ENCODE measurements at places on chromosomes 5 and 9.

- no peak for DNase-seq
Observed at GRCh38 chr5:87393331-87393730, 19.4 kb downstream of the CCNH start.

- DNase-seq, result no peak
Observed at GRCh38 chr5:126970517-126971017, 59.8 kb downstream of the MARCHF3 start.

- no peak for DNase-seq
Observed at GRCh38 chr9:21969011-21969940, 24.9 kb downstream of the CDKN2A start.

GRCh38 chr5:154038261-154038706, 426 bp downstream of the FAM114A2 start:
- DNase-seq, result no peak

- DNase-seq, result no peak
Observed at GRCh38 chr5:10169359-10169758, 80.3 kb downstream of the ATPSCKMT start.

GRCh38 chr5:93874491-93874890, 133.1 kb upstream of the POU5F2 start:
- DNase-seq, result no peak

- DNase-seq, result no peak
Observed at GRCh38 chr9:28774433-28775235, 1201.4 kb upstream of the C9orf72 start.

GRCh38 chr5:74098941-74099340, 472.9 kb downstream of the ARHGEF28 start:
- DNase-seq, result no peak

- no peak for DNase-seq
Observed at GRCh38 chr9:89482901-89483361, 15.0 kb downstream of the SEMA4D start.

GRCh38 chr9:113988385-113989016, 89.6 kb downstream of the AMBP start:
- no peak for DNase-seq

DNA sequence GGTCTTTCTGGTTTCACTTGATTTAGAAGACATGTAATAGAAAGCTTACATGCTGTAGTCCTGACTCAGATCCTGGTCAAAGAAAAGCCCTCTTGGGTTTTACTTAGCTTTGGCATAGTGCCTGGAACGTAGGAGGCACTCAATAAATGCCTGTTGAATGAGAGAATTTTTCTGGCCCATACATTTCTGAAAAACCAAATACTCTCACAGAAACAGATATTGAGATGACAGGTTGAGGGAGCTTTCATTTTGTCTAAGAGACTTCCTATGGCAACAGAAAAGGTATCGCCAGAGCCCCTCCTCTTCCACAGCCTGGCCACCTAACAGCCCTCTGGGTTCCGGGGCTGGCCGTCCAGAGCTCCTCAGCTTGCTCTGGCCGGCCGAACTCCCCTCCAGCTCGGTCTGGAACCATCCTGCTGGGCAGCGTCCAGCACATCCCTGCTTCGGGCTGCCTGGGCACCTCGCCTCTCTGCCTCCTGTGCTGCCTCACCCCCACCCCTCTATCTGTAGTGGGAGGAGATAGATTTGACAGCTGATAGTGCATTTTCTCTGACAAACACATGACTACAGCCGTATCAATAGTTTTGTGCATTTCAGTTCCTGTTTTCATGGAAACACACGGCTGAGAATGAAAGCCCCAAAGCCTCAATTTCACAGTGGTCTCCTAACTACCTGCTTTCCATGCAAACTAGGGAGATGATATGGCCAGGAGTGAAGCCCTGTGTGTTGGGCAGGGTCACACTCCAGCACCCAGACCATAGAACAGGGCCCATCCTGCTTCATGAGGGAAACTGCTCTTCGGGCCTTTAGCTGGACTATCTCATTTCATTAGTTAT, 1.1 kb downstream of the IL4 start:
- no peak for DNase-seq

DNA sequence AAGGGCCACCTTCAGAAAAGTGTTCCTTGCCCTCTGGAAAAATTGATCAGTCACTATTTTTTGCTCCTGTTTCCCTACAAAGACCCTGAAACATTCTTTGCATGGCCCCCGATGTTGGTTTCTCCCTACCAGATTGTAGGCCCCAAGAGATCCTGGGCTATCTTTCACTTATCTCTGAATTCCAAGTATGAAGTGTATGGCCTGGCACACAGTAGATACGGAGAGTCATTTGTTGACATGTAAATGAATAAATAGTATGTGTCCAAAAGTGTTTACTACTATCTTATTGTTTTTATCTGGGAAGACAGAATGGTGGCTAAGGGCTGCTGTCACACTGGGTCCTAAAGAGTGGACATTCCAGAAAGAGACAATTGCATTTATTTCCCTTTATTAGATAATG, 7.4 kb upstream of the ANKDD1B start:
- no peak for DNase-seq

GRCh38 chr5:82347201-82347865, 69.2 kb upstream of the RPS23 start:
- no peak for DNase-seq

- no peak for DNase-seq
Observed at GRCh38 chr9:78668148-78668832, 371.4 kb downstream of the PSAT1 start.

GRCh38 chr5:62139741-62140140, 166.3 kb upstream of the KIF2A start:
- no peak for DNase-seq

GRCh38 chr5:160315968-160316367, 3.6 kb upstream of the CCNJL start:
- DNase-seq, result no peak

DNA sequence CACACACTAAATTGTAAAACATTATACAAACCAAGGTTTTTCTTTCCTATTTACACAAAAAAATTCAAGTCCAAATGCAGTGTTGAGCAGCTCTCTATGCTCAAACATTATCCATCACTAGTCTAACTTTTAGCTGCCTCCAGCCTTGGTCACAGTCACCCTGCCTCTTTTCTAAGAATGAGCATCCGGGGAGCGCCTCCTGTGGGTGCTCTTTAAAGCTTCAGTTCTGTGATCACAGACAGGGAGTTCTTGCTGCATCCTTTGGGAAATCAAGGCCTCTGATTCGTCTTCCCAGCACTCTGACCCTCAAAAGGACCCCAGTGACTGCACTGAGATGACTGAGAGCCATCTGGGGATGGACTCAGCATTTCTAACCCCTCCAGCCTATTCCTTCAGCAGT, 289.6 kb downstream of the SEC61B start:
- no peak for DNase-seq
